ENCODE measurements at places on chromosomes 13 and 19.

DNA sequence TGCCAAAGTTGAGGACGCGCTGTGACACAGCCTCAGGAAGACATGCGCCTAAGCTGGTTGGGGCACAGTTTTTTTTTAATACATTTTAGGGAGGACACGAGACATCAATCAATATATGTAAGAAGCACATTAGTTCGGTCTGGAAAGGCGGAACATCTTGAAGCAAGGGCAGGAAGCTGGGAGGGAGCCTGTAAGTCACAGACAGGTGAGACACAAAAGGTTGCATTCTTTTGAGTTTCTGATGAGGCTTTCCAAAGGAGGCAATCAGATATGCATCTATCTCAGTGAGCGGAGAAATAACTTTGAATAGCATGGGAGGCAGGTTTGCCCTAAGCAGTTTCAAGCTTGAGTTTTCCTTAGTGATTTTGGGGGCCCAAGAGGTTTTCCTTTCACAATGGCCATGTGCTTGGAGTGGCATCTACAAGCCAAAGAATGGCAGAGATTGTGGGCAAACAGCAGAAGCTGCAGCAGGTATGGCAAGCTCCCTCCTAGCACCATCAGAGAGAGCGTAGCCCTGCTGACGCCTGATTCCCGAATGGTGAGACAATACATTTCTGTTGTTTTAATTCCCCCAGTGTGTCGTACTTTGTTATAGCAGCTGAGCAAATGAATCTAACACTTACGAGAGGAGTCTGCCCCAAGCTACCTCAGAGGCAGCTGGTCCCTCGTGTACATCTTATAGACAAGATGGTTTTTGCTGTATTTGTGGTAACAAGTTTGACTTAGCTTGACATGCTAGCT is 99.5 kb upstream of the TMTC4 start:
- no peak for DNase-seq

GRCh38 chr19:36363845-36364244 is 15.2 kb downstream of the ZFP14 start:
- no peak for DNase-seq

DNA sequence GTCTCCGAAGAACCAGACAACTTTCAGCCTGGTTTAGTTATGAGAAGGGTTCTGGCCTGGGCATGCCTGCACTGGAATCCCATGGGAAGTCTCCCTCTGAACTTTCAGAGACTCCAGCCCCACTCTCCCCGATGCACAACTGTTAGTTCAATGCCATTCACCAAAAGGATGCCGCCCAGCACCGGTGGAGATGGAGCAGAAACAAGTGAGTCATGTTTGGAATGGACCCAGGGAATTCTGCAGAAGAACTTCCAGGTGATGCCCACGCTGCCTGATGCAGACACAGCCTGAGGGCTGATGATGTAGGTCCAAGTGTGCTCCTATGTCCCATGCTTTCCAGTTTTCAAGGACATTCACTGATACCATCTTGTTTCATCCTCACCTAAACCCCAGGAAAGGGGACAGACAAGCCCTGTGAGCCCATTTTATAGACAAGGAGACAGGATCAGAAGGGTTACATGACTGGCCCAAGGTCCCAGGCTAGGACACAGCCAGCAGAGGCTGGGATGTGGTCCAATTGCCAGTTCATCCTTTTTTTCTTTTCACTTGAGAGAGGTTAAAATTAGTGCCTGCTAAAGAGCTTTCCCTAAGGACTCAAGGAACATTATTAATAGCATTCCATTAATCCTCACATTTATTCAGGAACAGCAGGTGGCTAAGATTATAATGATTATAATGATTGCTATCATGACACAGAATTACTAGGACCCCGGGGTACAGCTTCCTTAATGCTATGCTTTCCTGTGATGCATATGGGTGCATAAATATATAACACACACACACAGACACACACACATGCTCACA is 39.5 kb downstream of the SIAH3 start:
- DNase-seq, result no peak

DNA sequence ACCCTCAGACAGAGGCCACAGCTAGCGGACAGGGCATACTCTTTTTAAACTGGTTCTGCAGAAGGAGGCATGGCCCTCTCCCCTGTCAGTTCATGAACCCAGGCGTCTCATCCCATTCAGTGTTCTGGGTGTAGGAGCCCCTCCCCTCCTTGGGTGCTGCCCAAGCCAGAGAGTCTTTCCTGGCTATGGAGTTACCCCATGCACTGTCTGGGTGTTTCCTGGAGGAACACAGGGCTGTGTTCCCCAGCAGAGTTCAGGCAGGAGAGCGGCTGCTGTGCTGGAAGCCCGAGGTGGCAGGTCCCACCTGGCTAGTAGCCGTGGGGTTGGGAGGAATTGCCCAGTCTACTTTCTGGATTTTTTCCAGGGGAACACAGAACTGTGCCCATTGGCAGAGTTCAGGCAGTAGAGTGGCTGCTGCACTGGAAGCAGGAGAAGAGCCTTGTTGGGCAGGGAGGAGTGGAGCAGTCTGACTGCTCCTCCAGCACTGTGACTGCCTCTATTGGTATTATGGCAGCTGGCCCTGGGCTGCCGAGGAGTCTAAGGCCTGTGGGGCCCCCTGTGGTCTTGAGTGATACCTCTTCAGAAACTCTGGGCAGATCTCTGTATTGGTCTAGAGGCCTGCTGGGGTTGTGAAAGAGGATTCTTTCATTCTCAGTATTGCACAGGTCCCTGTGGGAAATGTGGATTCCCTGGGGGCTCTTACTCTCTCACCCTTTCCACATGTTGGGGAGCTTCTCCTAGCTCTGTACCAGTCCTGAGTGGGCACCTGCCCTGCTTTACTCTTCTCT is 168.3 kb downstream of the PCDH20 start:
- no peak for DNase-seq

- no peak for DNase-seq
Measured at GRCh38 chr13:73879346-73880015, 254.7 kb downstream of the KLF12 start.

DNA sequence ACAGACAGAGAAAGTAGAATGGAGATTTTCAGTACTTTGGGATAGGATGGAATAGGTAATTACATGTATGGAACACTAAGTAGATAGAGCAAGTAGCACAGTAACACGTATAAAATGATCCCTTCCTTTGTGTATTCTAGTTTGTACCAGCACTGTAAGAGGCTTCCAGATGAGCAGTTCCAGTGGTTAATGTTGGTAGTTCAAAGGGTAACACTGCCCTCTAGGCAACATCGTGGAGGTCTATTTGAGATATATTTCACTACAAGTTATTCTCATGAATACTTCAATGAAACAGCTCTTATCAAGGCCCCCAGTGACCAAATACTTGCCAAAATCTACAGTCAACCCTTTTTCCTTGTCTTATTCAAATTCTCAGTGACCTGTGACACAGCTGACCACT is 13.5 kb upstream of the ZNF563 start:
- no peak for DNase-seq

DNA sequence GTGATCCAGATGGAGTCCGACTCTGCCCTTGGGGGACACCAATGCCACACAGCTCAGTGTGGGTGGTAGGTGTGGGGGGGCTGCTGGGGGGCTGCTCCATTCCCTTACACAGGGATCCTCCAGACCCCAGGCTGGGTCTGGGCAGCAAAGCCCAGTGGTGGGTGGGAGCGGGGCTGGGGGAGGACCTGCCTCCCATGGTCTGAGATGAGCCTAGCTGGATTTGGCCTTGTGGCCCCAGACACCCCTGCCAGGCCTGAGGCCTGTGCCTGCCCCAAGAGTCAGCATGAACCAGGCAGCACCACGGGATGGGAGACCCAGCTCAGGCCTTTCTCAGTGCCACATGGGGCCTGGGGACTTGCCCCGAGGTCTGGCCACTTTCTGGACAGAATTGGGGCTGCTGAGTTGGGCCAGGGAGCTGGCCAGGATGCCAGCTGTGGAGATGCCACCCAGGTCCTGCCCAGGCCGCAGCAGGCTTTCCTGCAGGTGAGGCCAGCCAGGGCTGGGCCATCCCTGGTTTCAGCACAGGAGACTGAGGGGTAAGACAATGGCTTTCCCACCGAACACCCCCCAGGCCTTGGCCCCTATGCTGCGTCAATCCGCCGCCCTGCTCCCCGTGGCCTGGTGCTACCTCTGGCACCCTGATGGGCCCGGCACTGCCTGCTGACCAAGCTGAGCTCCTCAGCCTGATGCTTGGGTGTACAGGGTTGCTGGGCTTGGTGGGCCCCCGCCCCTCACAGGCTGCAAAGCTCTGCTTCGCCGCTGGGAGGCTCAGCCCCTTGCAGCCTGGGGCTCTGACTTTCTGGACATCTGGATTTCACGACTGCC is 24.2 kb downstream of the CEBPG start:
- DNase-seq, result no peak

DNA sequence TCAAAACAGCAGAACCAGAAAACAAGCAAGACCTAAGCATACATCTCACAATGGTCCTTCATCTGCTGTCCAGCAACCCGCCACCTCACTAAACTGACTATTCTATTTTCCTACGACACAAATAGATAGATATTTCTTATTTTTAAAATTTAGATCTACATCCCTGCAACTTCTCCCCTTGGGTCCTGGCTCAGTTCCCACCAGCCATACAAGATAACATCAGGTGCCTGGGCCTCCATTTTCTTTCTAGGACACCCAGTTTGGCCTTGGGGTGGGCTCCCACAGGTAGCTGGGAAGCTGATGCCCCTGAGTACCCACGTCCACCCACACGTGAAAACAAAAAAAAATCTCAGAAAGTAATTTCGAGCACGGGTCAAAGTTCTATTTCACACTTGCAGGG is 47.6 kb downstream of the TGDS start:
- DNase-seq, result no peak

GRCh38 chr19:44512326-44513298 is 12.3 kb upstream of the ZNF180 start:
- DNase-seq, result peak; percentile 3

GRCh38 chr19:3225169-3225485 is 666 bp downstream of the CELF5 start:
- no peak for DNase-seq

GRCh38 chr13:29140277-29140676 is 320.1 kb downstream of the MTUS2 start:
- DNase-seq, result no peak

- DNase-seq, result no peak
Measured at GRCh38 chr13:99986741-99987140, 5.2 kb downstream of the ZIC2 start.

GRCh38 chr19:5967994-5968430 is 9.9 kb downstream of the RANBP3 start:
- peak; percentile 77 for DNase-seq

- DNase-seq, result no peak
Measured at GRCh38 chr13:93861818-93862217, 617.7 kb downstream of the DCT start.

DNA sequence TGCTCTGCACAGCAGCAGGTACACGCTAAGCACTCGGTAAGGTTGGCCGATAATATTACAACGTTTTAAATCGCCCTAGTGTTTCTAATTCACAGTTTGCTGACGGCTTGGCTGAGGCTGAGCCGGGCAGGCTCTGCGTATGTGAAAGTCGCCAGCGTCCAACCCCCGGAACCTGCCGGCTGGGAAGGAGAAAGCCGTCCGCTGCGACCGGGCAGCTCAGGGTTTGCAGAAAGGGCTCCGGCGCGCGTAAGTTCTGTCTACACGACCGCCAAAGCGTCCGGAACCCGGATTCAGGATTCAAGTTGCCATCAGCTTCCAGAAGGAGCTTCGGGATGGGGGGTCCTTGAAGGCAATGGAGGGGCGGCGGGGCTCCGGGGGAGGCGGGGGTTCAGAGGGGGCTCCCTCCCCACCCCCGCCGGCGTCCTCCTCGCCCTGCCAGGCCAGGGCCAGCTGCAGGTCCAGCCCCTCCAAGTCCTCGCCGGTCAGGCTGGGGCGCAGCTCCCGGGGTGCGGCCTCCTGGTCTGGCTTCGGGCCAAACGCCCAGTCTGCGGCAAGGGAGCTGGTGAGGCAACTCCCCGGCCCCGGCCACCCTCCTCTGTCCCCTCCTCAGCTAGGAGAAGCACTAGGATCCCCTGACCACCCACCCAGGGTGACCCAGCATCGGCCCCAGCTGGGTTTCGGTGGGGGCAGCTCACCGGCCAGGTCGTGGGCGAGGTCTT is 575 bp downstream of the SMIM44 start:
- no peak for DNase-seq

DNA sequence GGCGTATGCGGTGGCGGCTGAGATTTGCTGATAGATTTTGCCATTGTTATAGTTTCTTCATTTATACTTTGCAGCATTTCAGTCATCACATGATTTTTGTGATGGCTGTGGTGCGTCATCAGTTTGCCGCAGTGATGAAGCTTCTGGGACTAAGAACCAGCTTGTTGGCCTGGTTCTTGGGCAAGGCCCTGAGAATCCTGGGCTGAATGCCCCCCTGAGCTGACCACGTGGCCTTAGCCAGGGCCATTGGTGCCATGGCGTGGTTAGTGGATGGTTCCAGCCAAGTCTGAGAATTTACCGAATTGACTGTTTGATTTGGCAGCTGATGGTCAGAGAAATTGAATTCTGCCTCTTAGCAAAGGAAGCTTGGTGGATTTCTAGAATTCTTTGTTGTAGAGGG is 17.8 kb downstream of the GATAD2A start:
- DNase-seq, result no peak

DNA sequence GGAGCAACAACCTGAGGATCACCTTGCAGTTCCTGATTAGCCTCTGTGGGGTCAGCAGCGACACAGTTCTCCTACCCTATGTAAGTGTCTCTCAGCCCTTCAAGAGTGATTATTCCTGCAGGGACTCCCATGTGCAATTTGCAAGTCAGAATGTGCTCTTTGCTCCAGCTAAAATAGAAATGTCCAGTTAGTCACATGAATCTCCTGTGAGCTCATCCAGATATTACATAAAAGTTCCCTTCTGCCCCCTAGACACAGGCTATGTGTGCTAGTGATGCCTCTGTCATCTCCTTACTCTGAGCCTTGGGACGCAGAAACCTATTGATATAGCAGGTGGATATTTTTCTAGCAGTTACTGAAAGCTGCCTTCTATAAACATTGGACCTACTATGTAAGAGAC is 105.5 kb downstream of the ZAR1L start:
- no peak for DNase-seq

DNA sequence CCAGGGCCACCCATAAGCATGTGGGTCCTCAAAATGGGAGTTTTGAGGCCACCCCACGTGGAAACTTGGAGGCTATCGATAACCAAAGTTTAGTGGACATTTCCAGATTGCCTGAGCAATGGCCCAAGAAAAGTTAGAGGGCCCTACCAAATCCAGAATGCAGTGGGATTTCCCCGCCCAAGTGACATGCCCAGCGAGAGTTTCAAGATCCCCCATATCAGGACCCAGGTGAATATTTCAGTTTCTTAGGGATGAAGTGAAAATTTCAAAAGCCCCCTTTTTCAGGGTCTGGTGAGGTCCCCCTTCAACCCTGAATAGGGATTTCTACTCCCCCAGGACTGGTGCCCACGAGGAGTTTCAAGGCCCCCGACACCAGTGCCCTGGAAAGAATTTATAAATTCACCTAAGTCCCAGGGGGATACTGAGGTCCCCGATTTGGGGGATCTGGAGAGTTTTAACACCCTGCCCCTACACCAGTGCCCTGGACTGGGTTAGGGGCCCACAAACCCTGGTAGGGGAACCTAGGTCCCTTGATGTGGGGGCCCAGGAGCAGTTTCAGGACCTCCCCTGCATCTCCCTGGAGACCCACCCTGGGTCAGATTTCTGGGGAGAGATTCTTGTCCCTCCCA is 695 bp downstream of the BST2 start:
- DNase-seq, result no peak

GRCh38 chr13:108924541-108924940 is 295.1 kb downstream of the MYO16 start:
- no peak for DNase-seq

- DNase-seq, result no peak
Measured at GRCh38 chr13:67841071-67841470, 610.9 kb upstream of the PCDH9 start.

Measured in NCI-H2029 treated with DMSO at 0.1 percent for 48 hours (cell line).